ENCODE measurements at places on chromosomes 1 and 21.
A peak's percentile ranks its signal among the peaks of the same experiment; 100 is the strongest.

GRCh38 chr1:12143631-12144155, 23.1 kb upstream of the TNFRSF1B start:
- no peak for DNase-seq

- peak; percentile 47 for DNase-seq
Measured at GRCh38 chr1:110210604-110211495, 736 bp downstream of the KCNC4 start.

DNA sequence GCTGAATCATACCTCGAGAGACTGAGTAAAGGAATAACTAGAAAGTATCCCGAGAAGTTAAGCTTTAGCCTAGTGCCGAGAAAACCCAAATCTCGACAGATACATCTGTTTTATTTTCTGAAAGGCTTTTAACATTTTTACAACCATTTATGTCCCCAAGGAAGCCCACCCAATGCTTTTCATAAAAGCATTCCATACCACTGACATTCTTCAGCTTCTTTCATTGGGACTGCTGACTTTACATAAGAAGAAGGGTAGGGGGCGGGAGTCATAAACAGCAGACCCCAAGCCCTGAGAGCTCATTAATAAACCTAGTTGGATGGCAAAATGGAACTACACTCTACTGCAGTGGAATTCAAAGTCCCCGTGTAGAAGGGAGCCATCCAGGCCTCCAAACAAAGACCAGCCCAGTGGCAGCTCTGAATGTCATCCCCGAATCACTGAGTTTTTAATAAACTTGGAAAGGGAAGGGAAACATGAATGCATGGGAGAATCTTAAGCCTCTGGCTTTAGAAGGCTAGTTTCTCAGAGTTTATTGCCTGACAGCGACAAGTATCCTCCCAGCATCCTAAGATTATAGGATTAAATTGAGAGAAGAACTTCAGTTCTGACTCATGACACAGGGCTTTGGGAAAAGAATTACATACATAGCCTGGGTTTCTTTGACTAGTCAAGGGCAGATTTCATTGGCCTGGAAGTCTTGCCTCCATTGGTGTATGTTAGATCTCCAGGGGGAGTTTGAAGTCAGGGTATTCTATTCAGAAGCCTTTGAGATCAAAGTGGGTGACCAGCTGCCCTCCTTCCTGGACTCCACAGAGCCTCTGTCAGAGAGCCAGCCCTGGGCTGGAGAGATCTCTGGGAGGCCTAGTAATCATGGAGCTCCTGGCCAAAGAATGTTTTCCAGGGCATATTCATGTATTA, 3.7 kb downstream of the ATF3 start:
- no peak for DNase-seq

DNA sequence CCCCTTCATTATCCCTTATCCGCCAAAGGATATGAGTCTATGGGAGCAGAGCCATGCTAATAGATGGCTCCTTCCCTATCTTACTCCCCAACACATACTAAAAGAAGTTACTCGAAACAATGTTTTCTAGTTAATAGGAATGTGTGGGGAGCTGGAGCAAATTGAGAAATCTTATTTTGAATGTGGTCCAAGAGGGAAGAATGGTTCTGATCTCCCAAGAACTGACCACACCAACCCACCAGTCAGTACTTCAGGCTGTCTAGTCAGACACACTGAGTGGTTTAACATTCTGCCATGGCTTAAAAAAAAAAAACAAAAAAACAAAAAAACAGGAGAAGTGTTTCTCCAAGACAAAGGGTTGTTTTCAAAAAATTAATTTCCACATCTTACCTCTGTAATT, 31.5 kb upstream of the DNASE2B start:
- no peak for DNase-seq

- DNase-seq = no peak
Measured at GRCh38 chr1:41045740-41046139, 24.2 kb upstream of the SLFNL1 start.

DNA sequence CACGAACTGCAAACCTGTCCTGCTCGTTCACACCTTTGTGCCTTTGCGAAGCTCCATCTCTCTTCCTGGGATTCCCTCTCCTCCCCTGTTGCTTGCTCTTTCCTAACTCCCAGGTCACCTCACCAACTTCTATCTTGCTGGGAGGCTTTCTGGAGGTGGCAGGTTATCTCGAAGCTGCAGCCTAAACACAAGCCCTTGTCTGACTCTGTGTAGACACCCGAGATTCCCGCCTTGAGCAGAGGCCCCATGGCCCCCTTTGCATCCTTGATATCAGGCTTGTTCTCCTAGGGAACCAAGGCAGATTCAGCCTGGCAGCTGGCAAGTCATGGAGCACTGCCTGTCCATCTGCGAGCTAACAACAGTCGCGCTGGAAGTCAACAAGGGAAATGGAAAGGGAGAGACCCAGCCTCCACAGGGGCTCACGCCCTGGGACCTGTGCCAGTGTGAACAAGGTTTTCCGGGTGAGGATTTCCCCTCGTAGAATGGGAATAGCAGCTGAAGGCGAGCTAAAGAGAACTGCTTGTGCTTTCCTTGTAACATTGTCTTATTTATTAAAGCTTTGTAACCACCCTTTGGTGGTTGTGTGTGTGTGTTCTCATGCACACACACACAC, 109.5 kb upstream of the JUN start:
- no peak for DNase-seq

DNA sequence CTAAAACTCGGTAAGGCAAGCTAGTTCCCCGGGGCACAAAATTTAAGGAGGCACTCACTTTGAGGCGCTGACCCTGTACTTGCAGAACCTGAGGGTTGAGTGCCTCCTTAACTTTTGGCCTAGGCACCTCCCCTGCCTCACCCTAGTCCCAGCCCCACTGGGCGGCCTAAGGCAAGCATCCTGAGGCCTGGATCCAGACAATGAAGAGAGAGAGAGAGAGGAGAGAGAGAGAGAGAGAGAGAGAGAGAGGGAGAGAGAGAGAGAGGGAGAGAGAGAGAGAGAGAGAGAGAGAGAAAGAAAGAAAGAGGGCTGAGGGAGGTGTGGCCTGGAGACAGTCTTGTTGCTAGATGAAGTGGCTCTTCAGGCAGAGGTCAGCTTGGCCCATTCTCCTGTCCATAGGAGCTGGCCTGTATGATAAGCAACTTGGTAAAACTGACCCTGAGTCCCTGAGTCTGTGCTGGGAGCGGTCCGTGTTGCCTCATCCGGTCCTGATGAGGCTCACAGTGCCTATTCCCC, 7.4 kb upstream of the LRRN2 start:
- no peak for DNase-seq

DNA sequence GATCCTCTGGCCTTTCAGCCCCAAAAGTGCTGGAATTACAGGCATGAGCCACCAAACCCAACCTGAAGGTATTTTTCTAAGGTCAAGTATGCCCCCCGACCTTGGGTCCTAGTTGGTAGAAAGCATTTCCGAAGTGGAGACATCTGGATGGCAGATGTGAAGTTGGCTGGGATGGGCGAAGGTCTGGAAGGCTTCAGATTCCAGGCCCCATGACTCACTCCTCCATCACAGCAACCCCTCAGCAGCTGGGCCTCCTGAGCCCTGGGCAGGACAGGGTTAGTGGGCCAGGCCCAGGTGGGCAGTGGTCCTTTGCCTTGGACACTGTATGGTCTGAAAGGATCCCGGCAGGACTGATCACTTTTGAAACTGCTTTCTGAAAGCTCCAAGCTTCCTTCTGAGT, 23.3 kb downstream of the NAV1 start:
- no peak for DNase-seq

- DNase-seq = no peak
Measured at GRCh38 chr1:197393105-197393504, 125.1 kb downstream of the CRB1 start.

DNA sequence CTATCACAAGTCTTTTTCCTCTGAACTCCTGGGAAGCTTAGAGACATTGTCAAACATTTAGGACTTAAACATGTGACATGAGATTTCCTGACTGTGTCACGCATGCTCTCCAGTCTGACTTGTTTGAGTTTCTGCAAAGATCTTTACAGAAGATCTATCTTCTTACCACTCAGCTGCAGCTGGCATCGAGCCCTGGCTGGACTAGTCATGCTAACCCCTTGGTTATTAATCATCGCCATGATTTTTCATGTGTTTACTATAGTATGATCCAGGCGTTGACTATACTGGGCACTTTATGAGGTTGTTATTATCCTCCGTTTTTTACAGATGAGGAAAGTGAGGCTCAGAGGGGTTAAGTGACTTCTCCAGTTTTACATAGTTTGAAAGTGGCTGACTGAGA, 18.1 kb upstream of the IRF2BP2 start:
- no peak for DNase-seq

- peak; percentile 89 for DNase-seq
Measured at GRCh38 chr1:39205102-39205780, 746 bp downstream of the MACF1 start.

- DNase-seq = no peak
Measured at GRCh38 chr1:29684141-29684540, 447.8 kb downstream of the PTPRU start.

GRCh38 chr1:12436345-12436658, 181.7 kb downstream of the DHRS3 start:
- DNase-seq = no peak

DNA sequence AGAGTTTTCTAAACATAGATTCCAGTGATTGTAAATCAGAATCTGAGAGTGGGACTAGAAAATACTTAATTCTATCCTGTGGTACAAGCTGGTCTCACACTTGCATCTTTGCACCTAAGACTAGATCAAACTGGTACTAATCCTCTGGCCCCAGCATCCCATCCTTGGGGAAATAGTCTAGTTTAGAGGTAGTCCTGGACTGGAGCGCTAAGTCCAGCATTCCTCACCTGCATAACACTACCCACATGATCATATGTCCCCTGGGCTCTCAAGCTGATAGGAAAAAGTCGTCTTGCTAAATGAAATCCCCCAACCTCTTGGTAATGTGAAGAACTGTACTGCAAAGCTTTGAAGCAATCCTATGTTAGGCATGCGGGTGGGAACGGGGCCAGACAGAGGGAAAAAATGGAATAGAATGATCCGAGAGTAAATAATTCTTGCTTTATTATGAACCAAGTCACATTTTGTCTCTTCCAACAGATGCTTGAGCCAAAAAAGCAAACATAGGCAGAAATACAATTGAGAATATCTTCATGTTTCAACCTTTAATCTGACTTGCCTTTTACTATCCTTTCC, 4.8 kb downstream of the COX20 start:
- no peak for DNase-seq

GRCh38 chr1:71053758-71054157, 6.1 kb upstream of the PTGER3 start:
- no peak for DNase-seq

DNA sequence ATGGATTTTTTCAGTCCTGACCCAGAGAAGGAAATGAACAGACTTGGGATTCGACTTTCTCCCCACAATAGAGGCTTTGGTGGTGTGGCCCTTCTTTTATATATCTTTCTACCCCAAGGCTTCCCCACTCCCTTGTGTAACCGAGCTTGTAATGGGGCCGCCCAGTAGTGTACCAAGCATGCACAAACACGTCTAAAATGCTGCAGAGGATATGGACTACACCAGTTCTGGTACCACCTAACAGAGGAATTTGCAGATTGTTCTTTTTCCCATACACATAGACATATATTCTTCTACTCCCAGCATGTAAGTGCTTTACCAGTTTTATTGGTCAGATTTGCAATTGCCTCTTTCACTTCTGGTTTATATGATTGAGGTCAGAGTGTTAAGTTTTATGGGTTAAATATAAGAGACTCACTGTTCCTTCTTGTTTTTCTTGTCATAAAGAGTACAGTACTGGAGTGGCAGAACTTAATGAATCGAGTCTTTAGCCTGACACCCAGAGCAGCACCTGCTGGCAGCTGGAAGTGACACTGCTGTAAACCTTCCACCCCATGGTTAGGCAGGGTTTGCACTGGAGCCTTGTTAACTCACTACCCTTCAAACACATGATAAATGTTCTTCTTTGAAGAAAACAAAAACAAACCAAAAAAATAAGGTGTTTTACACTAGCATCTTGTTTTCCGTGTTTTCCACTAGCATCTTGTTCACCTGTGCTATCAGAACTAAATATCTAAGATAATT, 198.6 kb downstream of the PTPRC start:
- no peak for DNase-seq

DNA sequence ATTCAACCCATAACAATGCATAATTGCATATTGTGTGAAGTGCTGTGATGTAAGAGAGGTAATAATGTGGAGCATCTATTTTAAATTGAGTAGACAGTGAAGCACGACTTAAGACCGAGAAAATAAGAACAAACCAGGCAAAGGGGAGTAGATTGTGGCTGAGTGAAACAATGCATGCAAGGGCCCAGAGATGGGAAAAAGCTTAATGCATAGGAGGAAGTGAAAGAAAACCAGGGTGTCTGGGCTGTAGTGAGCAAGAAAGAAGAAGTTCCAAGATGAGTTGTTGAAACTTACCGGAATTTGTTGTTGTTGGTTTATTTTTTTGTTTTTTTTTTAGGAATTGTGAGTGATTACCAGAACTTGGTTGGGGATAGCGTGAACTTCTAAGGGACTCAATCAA, 104.7 kb downstream of the SNX7 start:
- no peak for DNase-seq

GRCh38 chr1:101282314-101283038, 45.7 kb downstream of the S1PR1 start:
- DNase-seq = no peak

- no peak for DNase-seq
Measured at GRCh38 chr21:41220208-41220733, 52.3 kb downstream of the BACE2 start.

GRCh38 chr1:162676750-162677149, 44.5 kb downstream of the DDR2 start:
- no peak for DNase-seq

DNA sequence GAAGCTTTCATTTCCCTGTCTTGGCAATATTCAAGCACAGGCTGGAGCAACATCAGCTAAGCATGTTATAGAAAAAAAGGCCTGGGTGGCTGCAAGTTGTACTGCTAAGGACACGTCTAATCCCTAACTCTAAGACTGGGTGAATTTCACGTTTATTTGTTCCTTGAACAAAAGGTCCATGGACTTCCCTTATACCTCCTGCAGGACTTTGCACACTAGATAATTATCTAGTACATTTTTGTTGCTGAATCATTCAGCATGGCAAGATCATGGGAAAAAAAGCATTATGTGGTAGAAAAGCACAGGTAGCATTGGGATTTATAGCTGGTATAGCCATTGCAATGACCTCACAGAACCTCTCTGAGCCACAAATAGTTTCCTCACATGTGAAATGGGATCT, 130.7 kb upstream of the DMRTA2 start:
- DNase-seq = no peak

- no peak for DNase-seq
Measured at GRCh38 chr1:203511930-203512329, 18.0 kb downstream of the OPTC start.

- DNase-seq = no peak
Measured at GRCh38 chr21:45788637-45789506, 145.3 kb downstream of the PCBP3 start.

Measured in CD4-positive, alpha-beta T cell treated with Interleukin-15 for 4 hours (primary cell).